ENCODE measurements at places on chromosomes 1 and 21. TPM values are rescaled to one million over a fixed set of nuclear protein-coding genes. Genes with fewer than 3 reads are reported as not detected.
A peak's percentile ranks its signal among the peaks of the same experiment; 100 is the strongest.

DNA sequence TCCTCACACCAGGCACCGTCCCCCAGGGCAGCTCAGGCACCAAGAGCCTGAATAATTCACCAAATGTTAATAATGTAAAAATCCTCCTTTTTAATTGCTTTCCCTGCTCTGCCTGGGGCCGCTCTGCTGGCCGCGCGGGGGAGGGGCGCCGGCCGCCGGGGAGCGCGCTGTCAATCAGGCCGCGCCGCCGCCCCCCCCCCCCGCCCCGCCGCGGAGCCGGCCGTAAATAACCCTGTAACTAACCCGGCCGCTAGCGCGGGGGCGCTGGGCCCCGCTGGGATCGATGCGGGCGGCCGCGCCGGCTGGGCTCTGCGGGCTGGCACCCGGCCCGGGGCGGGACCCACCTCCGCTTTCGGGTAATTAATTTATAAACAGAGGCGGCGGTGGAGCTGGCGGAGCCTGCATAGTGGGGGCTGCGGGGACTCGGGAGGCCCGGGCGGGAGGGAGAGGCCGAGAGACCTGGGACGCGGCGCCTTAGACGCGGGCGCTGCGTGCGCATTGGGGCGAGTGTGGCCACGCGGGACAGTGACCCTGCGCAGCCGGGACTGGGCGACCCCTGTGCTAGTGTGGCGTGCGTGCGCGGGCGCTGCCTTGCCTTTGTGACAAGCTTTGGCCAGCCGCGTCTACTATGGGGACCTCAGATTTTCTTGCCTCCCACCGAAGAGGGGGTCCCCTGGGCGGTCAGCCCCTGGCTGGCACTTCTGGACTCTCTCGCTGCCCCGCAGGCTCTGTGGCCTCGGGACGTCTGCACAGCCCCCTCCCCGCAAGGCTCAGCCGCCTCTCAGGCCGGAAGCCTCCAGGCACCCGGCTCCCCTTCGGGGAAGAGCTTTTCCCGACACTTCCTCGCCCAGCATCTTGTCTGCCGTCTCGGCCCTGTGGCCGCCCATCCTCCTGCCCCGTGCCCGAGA, 16.6 kb downstream of the SAMD11 start:
- DNase-seq, result no peak

DNA sequence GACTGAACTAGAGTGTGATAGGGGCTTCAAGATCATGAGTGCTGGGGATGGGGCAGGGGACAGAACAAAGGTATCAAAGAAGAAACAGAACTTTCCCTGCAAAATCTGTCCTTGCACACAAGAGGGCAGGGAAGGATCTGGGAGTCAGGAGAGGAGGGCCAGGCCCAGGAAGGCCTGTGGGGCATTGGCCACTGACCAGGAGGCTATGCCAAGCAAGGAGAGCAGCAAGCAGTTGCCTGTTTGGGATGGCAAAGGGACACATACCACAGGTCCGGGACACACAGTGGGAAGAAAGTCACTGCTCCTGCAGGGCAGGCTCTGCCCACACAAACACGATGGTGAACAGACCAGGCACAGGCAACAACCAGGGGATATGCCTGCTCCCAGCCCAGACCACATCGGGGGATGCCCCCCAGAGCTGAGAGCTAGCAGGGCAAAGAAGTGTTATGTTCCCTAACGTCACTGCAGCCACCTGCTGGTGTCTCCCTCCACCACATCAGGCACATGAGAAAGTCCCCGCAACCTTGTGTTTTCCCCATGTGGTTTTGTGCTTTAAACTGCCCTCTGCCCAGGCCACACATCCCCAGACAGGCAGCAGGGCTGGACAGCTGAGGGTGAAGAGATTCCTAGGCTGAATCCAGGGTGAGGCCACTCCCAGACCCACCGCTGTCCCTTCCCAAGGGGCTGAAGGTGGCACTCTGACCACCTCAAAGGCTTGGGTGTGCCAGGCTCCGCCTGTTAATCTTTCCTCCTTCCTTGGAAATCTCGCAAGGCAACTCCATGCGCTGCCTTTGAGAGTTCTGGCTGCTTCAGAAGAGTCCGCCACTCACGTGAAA, 53.6 kb downstream of the KIF21B start:
- DNase-seq, result peak; percentile 53

Gene CD247
- total RNA-seq, result 355 TPM

- no peak for DNase-seq
These were observed 8.0 kb downstream of the RGL1 start for GRCh38 chr1:183812686-183813569.

Gene S100A7
- not detected for total RNA-seq

DNA sequence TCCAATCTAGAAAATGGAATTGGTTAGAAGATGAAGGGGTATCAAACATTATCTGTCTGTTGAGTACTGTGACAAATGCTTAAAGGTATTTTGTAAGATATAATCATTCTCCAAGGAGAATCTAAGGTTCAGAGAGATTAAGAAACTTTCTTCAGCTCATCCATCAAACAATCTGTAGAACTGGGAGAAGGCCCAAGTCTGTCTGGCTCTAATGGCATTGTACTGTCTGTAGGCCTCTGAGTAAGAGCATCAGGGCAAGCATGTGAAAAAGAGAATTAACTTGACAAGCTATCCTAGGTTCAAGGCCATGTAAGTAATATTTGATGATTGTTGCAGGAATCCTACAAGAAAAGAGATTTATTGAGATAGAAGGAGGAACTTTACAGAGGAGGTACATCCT, 5.3 kb upstream of the FGGY start:
- DNase-seq, result no peak

DNA sequence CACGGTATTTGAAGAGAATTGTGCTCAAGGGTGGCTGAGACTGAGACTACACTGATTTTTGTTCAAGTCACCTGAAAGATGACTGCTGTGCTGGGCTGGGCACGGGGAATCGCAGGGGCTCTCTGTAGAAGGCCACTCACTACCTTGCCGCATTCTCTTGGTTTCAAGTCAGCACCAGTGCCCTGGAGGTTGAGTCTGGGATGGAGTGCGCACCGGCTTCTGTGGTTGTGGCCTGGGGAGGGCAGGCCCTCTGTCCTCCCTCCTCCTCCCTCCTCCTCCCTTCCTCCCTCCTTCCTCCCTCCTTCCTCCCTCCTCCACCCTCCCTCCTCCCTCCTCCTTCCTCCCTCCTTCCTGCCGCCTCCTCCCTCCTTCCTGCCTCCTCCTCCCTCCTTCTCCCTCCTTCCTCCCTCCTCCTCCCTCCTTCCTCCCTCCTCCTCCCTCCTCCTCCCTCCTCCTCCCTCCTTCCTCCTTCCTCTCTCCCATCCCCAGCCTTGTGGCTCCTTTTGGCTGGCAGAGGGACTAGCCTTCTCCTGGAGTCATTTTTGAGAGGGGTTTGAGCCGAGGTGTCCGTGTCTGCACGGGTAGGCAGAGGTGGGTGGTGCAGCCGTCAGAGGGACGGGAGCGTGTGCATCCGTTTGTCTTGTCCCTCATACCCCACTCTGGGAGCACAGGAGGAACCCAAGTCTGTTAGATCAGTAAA, 9.5 kb downstream of the RER1 start:
- DNase-seq, result no peak

GRCh38 chr1:87338566-87338965, 9.9 kb downstream of the LMO4 start:
- no peak for DNase-seq

Gene IL10
- 0.87 TPM for total RNA-seq

DNA sequence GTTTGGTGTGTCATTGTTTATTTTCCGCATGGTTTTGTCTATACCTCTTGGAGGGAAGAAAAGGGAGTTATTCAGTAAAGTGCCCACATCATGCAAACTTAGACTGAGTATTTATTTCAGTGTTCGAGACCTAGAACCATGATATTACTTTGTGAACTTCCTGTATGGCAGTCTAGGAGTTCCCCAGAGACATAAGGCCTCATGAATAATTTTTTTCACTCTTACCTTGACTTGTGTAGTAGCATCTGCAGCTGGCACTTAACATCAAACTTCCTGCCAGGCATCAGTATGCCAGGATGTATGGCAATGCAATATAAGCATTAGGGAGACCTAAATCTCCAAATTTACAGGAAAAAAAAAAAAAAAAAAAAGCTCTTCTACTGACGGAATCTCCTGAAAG, 287.7 kb downstream of the NEGR1 start:
- no peak for DNase-seq

Gene WDR26
- total RNA-seq, result 176 TPM

GRCh38 chr1:228141226-228142044, 1.4 kb downstream of the GUK1 start:
- DNase-seq, result no peak

DNA sequence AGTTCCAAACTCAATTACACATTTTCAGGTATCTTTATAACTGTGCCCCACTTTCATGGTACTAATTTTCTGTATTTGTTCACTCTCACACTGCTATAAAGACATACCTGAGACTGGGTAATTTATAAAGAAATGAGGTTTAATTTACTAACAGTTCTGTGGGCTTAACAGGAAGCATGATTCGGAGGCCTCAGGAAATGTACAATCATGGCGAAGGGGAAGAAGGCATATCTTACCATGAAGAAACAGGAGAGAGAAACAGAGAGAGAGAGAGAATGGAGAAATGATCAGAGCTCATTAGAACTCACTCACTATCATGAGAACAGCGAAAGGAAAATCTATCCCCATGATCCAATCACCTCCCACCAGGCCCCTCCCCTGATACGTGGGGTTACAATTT, 874.1 kb upstream of the B3GALT2 start:
- DNase-seq, result no peak

DNA sequence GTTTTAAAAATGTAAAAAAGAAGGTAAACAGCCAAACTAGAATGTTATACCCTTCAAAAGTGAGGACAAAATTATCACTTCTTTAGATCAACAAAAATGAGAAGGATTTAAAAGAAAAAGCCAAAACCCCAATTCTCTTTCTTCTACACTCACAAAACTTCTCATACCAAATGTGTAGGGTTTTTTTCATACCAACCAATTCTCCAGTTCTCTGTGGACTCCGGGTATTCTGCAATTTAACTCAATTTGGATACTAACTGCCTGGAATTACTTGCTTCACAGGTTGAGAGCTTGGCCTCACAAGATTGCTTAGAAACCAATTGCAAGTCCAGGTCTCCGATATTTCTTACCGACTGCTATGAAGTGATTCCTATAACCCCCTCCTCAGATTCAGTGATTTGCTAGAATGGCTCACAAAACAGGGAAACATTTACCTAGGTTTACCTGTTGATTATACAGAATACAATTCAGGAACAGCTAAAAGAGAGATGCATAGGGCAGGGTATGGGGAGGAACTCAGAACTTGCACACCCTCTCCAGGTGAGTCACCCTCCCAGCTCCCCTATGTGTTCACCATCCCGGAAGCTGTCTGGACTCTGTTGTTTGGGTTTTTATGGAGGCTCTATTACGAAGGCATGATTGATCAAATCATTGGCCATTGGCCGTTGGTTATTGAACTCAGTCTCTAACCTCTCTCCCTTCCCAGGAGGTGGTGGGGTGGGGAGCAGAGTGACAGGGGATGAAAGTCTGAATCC, 67.1 kb downstream of the CAMTA1 start:
- no peak for DNase-seq

Gene PCAT6
- total RNA-seq, result 0.91 TPM

Gene HORMAD1
- not detected for total RNA-seq

DNA sequence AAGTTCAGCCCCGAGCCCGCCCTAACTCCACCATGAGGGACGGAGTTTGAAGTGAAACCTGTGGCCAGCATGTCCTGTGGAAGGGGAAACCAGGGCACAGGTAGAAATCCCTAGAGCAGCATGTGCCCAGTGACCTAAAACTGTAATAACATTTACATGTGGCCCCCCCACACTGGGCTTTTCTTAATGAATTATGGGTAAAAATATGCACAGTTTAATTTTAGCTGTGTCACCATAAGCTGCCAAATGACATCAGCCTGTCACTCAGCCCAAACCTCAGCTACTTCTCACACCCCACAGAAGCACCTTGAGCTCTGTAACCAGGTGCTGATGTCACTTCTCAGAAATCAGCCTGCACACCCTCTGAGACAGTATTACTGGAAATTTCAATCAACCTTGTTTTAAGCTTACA, 50.0 kb upstream of the SLC19A1 start:
- peak; percentile 73 for DNase-seq

DNA sequence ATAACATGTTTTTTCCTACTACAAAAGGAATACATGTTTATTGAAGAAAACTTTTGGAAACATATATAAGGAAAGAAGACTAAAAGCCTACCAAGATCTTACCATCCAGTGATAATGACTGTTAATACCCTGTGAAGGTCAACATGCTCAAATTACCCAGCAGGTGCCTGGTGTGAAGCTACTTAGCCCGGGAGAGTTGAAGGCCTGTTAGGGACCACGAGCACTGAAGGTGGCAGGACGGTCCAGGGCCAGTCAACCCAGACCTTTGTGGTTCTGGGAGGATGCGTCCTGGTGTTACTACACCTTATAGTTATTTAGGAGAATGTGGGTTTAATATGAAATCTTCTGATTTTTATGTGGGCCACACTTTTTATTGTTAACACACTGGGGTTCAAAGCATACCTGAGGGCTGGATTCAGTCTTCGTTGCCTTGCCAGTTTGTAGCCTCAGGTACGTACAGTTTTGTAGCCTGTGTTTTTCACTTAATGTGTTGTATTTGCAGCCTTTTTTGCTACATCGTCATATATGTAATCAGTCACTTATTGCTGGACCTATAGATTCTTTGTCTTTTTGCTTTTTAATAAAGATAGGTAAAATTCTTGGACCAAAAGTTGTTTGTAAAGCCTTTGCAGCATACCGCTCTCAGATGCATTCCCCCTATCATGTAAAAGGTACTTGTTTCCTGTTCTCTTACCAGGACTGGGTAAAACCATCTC, 9.8 kb downstream of the ITSN1 start:
- DNase-seq, result no peak

Gene MRPL37
- 24.0 TPM for total RNA-seq

GRCh38 chr1:155062151-155062686, 1.3 kb upstream of the EFNA4 start:
- no peak for DNase-seq

DNA sequence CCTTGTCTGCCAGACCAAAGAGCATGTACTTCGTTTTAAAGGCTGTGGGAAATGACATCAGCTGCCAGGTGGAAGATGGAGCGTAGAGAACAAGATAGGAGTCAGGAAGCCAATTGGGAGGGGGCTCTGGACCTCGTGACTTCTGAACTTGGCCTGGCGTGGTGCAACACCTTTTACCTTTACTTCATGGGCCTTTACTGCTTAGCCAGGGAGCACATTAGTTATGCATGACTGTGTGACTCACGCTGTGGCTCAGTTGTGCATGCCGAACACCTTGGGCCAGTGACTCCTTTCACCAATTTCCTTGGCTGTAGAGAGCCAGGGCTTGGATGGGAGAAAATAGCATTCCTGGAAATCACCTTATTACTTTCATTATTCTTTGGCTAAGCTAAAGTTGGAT, 7.2 kb downstream of the XCL1 start:
- no peak for DNase-seq

GRCh38 chr1:29858646-29859045, 622.3 kb downstream of the PTPRU start:
- DNase-seq, result no peak

GRCh38 chr1:174408146-174408545, 39.6 kb upstream of the GPR52 start:
- DNase-seq, result no peak

GRCh38 chr21:37675202-37675801, 241.0 kb downstream of the KCNJ6 start:
- DNase-seq, result peak; percentile 41

Gene TRABD2B
- not detected for total RNA-seq

GRCh38 chr1:34742667-34743270, 12.1 kb upstream of the GJB5 start:
- peak; percentile 66 for DNase-seq

Data from CD4-positive, alpha-beta T cell (primary cell).